Foreskin melanocyte (primary cell): ENCODE measurements at places on chromosomes 16 and 17.

- DNase-seq = no peak
Observed at GRCh38 chr17:59199398-59199797, 10.4 kb upstream of the SMG8 start.

- no peak for DNase-seq
Observed at GRCh38 chr16:71623597-71623996, 2.4 kb upstream of the MARVELD3 start.

GRCh38 chr17:79529661-79530081 lies 81.2 kb downstream of the RBFOX3 start:
- no peak for DNase-seq

- DNase-seq = no peak
Observed at GRCh38 chr17:78359321-78359996, 418 bp downstream of the SOCS3 start.

DNA sequence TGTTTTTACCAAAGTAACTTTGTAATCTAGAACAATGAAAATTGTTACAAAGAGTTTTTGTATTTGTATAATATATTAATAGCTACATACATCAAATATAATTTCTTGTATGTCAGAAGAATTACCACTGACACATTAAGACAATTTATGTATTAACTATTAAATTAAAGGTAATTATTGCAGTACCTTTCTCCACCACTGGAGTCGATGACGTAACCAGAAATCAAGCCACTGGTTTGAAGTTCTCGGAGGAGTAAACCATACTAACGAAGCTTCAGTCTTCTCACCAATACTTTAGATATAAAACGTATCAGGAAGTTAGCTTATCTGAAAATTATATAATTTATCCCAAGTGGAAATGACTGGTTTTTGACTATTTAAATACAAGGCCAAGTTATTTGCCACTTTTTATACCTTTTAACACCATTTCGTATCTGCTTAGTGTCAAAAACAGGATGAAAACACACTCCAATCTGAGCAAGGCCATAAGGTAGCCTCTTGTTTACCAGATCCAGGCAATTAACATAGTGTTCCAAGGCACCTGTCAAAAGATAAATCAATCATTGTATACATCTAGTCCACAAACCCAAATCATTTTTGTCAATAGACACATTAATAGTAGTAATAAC lies 4.3 kb downstream of the POLG2 start:
- no peak for DNase-seq

GRCh38 chr16:74680681-74681080 lies 14.0 kb upstream of the RFWD3 start:
- DNase-seq = no peak

DNA sequence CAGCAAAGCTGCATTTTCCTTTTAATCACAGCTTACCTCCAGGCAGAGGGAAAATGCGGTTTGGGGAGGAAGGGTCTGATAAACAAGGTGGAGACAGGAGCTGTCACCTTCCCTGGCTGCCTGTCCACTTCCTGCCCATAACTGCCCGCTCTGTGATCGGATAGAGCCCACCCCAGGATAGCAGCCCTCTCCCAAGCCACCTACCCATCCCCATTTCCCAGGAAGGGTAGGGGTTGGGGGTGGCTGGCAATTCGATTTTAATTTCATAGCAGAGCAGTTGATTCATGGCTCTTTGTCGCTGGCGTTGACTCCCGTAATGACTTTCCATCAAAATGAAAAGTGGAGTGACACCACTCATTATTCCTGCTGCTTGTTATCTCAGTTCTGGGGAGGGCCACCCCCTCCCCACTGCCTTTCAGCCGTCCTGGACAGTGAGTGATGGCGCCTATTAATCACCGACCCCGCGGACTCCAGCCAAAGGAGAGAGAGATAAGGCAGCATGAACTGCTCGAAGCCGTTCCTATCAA lies 11.2 kb downstream of the CDK5RAP3 start:
- DNase-seq = no peak

- no peak for DNase-seq
Observed at GRCh38 chr16:80407265-80407987, 133.4 kb upstream of the DYNLRB2 start.
